H9 (cell line): ENCODE measurements at places on chromosomes 7 and 10. TPM values are rescaled to one million over a fixed set of nuclear protein-coding genes. Genes with fewer than 3 reads are reported as not detected.

DNA sequence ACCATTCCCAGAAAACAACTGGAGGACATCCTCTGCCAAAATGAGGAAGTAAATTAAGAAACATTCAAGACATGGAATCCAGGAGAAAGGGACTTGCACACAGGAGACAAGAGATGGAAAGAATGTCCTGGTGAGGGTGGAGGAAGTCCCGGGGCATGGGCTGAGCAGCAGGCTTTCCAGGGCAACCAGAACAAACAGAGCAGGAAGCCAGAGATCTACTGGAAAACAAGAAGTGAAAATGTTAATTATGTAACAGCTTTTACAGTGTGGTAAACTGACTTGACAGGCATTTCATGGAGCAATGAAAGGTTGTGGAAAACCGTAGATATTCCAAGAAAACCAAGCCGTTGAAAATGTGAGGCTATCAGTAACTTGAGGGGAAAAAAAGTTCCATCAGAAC is 55.2 kb upstream of the ZNF746 start:
- H3K27me3 ChIP-seq, result no peaks in the 10 kb centered on the region
- no peak overlapping the region for H3K27ac ChIP-seq
- no peaks in the 10 kb centered on the region for H3K4me1 ChIP-seq
- no peak for DNase-seq
- H3K4me3 ChIP-seq, result no peak overlapping the region

DNA sequence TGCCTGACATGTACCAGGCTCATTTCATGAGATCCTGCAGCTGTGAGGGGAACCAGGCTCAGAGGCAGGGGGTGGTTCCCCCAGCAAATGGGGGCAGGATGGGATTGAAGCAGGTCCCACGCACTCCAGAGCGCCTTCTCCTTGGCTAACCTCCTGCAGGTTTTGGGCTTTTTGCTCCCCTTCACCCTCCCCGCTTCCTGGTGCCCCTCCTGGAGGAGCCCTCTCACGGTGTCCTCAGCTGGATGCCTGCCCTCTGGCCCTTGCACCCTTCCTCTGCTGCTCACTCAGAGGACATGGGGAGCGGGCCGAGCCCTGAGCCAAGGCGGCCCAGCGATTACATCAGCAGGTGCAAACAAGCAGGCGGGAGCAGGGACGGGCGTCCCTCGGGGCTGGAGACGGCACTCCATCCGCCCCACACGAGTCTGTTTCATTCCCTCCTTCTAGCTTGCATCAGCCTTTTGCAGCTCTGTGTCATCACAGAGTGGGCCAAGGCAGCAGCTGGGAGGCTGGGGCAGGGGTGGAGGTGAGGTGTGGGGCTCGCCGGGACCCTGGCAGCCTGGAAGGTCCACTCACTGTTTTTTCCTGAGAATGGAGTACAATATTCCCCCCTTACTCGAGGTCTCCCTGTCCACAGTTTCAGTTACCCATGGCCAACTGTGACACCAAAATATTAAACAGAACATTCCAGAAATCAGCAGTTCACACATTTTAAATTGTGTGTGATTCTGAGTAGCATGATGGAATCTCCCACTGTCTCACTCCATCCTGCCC is 52.7 kb upstream of the SLC29A3 start:
- H3K36me3 ChIP-seq, result no peaks in the 10 kb centered on the region
- H3K4me3 ChIP-seq, result no peak overlapping the region
- no peaks in the 10 kb centered on the region for H3K27me3 ChIP-seq
- no peak for DNase-seq

- no peaks in the 10 kb centered on the region for H3K4me1 ChIP-seq
- H3K27ac ChIP-seq, result no peak overlapping the region
Observed at GRCh38 chr7:102119213-102119651, 167.4 kb upstream of the SH2B2 start.

MEST gene
- 112 and 113 TPM in 2 replicates for total RNA-seq

SLC18A2 gene
- total RNA-seq, result 3.0 and 4.0 TPM in 2 replicates
